A673 (cell line): ENCODE measurements at places on chromosomes 4 and X. TPM values are rescaled to one million over a fixed set of nuclear protein-coding genes. Genes with fewer than 3 reads are reported as not detected.

GRCh38 chr4:100985576-100985975 is 361.8 kb downstream of the PPP3CA start:
- no peak for DNase-seq

DNA sequence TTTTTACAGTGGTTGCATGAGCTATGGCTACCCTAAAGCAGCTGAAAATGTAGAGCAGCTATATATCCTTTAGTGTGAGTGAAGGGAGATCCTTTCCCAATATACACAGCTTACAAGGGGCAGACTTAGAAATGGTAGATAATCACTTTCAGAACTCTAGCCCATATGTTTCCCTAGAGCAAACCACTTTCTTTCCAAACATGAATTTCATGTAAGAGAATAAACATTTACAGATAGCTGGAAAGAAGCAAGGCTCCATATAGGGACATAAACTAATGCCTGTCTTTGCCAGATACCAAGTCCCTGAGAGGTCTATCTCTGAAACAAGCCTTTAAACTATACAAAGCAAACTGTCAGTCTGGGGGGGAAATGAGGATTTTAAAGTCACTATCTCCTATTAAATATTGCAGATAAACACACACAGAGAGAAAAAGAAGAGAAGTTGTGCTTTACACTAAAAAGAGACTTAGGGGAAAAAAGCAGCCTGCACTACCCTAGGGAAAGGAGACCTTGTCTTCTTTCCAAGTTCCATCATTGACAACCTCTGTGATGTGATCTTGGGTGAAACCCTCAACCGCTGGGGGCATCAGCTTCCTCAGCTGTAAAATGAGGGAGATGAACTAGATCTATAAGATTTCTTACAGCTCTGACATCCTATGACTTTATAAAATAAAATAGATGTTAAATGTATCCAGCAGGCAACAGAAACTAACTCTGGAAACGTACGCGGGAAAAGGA is 73.6 kb downstream of the TMEM156 start:
- no peak for DNase-seq

GRCh38 chr4:35559559-35560365 is 684.6 kb downstream of the ARAP2 start:
- no peak for DNase-seq

DNA sequence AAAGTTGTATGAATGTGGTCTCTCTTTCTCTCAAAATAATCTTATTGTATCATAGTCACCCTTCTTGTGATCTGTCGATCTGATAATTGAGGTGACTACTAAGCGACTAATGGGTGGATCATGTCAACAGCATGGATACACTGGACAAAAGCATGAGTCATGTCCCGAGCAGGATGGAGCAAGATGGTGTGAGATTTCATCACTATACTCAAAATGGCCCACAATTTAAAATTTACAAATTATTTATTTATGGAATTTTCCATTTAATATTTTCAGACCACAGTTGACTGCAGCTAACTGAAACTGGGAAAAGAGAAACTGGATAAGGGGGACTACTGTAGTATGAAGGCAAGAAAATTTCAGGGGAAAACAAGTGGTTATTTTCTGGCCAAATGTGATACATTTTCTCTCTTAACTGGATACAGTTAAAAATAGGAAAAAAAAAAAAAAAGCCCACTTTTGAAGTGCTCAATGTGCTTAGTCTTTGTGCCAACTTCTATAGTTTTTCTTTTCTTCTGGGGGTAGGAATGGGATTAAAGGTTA is 25.3 kb downstream of the FAM241A start:
- peak; percentile 42 for DNase-seq

GRCh38 chr4:36024901-36025660 is 219.2 kb downstream of the ARAP2 start:
- no peak for DNase-seq

DNA sequence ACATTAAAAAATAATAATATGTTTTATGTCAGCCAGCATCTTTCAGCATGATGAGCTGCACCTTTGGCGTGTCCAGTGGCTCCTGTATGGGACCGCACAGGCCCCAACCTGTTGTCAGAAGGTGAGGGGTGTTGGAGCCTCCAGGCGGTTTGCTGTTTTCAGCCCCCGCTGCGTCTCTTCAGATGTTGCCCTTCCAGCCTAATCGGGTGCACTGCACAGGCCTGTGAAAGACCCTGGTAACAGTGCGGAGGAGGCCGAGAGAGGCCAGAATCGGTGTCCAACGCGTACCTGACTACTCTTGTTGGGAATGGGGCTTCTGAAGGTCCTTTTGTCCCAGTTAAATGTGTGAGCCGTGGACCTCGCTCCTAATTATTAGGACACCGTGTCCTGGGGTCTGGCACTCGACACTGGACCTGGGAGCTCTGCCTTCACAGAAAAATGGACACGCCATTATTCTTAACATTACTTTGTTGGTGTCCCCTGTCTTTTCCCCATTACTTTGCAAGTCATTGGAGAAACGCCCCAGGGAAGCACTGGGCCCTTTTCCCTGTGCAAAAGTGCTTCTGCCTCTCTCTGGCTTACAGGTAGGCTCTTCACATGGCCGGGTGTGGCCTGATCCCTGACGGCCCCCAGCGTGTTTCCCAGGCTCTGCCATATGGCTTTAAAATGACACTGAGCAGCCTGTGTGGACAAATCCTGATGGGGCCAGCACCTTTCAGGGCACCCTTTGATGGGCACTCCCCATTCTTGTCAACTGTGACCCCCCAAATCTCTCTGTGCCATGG is 51.2 kb downstream of the TBC1D14 start:
- DNase-seq = no peak

DNA sequence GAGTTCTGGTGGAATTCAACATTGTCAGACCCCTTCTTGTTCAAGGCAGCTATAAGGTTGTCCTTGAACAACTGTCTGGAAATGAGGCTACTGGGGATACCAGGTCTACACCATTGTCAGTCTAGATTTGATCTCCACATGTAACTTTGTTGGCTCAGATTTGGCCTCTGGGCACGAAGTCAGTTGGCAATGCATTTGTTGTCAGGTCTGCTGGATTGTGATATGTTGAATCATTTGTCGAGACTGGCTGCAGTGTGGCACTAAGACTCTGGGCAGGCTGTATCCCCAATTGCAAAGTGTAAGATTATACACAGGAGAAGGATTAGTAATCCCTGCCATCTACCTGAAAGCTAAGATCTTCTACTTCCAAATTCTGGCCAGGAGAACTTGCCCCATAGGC is 26.5 kb downstream of the ZNF81 start:
- no peak for DNase-seq

DNA sequence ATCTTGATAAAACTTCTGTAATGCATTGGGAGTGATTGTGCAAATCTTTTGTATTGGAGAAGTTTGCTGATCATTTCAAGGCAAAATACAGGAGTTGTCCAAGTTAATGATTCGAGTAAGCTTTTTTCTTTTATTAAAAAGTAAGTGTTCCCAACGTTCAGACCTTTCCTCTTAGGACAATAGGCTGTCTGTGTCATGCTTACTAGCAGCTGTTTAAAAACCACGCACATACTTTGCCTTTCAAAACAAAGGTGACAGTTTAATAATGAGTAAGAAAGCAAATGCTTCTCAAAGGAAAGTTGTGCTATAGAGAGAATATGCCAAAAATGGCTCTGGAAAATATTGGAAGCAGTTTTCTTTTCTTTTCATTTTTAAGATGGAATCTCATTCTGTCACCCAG is 11.2 kb downstream of the TRAPPC11 start:
- no peak for DNase-seq

- no peak for DNase-seq
Observed at GRCh38 chrX:112760697-112761096, 79.9 kb downstream of the AMOT start.

- DNase-seq = peak; percentile 80
Observed at GRCh38 chr4:169225058-169225751, 45.6 kb downstream of the SH3RF1 start.

CPZ gene
- total RNA-seq = 0.28 and 0.34 TPM in 2 replicates

SLC26A1 gene
- 0.22 and 0.30 TPM in 2 replicates for total RNA-seq

CDS1 gene
- total RNA-seq = 1.7 and 1.8 TPM in 2 replicates

ERVMER34-1 gene
- total RNA-seq = 0.32 and 0.39 TPM in 2 replicates

NUDT6 gene
- total RNA-seq = 6.1 and 7.3 TPM in 2 replicates

PKD2 gene
- total RNA-seq = 10.0 and 10.8 TPM in 2 replicates

VGLL1 gene
- not detected in 2 replicates for total RNA-seq

WDR17 gene
- total RNA-seq = 6.9 and 8.1 TPM in 2 replicates
